ENCODE measurements at places on chromosomes 5 and 9. TPM values are rescaled to one million over a fixed set of nuclear protein-coding genes. Genes with fewer than 3 reads are reported as not detected.
A peak's percentile ranks its signal among the peaks of the same experiment; 100 is the strongest.

GRCh38 chr5:170109059-170110031 lies 3.6 kb downstream of the FOXI1 start:
- DNase-seq = no peak

GRCh38 chr5:50808406-50808805 lies 142.0 kb downstream of the PARP8 start:
- no peak for DNase-seq

DNA sequence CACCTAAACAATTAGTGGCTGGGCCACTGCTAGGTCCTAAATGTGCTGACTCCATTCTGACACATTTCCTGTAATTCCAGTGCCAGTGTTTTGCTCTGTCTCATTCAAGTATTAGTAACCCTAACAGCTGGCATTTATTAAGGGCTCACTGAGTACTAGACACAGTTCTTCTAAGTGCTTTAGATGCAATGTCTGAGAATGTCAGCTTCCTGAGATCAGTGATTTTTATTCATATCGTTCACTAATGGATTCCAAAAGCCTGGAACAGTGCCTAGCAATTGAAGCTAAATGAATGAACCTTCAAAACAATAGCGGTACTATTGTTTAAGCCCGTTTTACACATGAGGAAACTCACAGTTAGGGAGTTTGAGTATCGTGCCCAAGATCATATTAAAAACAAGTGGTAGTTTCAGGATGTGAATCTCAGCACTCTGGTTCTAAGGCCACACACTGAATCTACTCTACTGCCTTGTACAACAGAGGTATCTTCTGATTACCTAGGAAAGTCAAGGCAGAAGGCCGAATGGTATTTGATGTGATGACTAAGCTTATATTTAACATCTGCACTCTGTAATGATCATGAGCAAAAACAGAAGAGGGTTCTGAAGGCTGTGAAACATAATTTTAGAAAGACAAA lies 304.0 kb downstream of the PJA2 start:
- no peak for DNase-seq

DNA sequence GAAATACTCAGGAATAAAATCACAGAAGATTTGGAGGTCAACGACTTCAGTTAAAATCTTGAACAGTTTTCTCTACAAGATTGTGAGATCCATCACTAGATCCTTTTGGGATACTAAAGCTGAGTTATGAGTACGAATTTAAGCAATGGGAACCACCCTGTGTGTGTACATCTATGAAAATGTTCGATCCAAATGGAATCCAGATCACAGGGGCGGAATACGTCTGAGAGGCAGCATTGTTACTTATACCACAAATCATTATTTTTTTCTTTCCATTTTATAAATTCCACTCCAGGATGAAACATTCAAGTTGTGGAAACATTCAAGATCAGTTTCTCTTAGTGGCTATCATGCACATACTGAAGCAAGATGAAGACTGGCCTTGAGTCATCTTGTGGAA lies 239.3 kb upstream of the PAPPA start:
- DNase-seq = no peak

DNA sequence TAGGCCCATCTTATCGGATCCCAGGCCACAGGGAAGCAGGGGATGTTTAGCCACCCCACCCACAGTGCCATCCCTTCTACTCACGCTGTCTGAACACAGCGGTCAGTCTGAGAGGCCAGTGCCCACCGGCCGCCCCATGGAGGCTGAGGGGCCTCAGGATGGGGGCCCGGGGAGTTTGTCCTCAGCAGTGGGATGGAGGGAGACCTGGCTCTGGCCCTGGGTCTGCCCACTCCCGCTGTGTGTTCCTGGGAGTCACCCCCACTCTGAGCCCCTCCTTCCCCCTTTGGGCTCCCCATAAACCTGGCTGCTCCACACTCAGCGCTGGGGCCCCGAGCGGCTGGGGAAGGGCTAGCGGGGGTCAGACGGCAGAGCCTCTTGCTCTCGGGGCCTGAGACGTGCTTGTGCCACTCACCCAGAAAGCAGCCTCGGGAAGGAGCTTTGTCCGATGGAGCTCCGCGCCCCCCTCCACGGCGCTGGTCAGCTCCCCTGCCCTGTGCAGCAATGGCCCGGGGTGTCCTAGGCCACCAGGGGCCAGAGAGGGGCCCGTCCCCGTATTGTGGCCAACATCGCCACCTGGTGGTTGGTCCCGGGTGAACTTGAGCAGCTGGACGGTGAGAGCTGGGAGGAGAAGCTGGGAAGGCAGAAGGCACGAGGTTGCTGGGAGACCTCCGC lies 10.9 kb upstream of the LAMC3 start:
- DNase-seq = peak; percentile 73

GRCh38 chr5:178428341-178429155 lies 161.6 kb downstream of the COL23A1 start:
- no peak for DNase-seq

- DNase-seq = no peak
These were observed 93.2 kb downstream of the EQTN start for GRCh38 chr9:27203783-27204182.

IFNK gene
- not detected for total RNA-seq

All from activated naive CD8-positive, alpha-beta T cell treated with anti-CD3 and anti-CD28 coated beads, Interleukin-2, amount 10 ng/mL, durations not matched to agents 7 days and 5 days (primary cell).